Neuronal stem cell (in vitro differentiated cells): ENCODE measurements at places on chromosomes 7 and 10.

- no peak overlapping the region for H3K4me3 ChIP-seq
- no peaks in the 10 kb centered on the region for H3K27me3 ChIP-seq
- peaks cover 5% of the 10 kb centered on the region for H3K4me1 ChIP-seq
- no peaks in the 10 kb centered on the region for H3K36me3 ChIP-seq
- no peak overlapping the region for H3K27ac ChIP-seq
- no peak for DNase-seq
Observed at GRCh38 chr10:124472071-124472470, 10.4 kb downstream of the LHPP start.

- H3K27ac ChIP-seq = no peak overlapping the region
- no peaks in the 10 kb centered on the region for H3K36me3 ChIP-seq
- H3K4me3 ChIP-seq = no peak overlapping the region
- H3K27me3 ChIP-seq = no peaks in the 10 kb centered on the region
Observed at GRCh38 chr10:95454356-95454755, 106.8 kb downstream of the SORBS1 start.

GRCh38 chr10:86393862-86394455, 27.4 kb upstream of the GRID1 start:
- no peak for DNase-seq
- H3K4me1 ChIP-seq = no peaks in the 10 kb centered on the region
- no peak overlapping the region for H3K27ac ChIP-seq
- no peaks in the 10 kb centered on the region for H3K27me3 ChIP-seq
- H3K4me3 ChIP-seq = no peak overlapping the region
- H3K36me3 ChIP-seq = no peaks in the 10 kb centered on the region

- no peaks in the 10 kb centered on the region for H3K27me3 ChIP-seq
- no peaks in the 10 kb centered on the region for H3K4me1 ChIP-seq
- H3K36me3 ChIP-seq = no peaks in the 10 kb centered on the region
- no peak overlapping the region for H3K4me3 ChIP-seq
Observed at GRCh38 chr7:3880228-3880987, 579.4 kb downstream of the SDK1 start.

DNA sequence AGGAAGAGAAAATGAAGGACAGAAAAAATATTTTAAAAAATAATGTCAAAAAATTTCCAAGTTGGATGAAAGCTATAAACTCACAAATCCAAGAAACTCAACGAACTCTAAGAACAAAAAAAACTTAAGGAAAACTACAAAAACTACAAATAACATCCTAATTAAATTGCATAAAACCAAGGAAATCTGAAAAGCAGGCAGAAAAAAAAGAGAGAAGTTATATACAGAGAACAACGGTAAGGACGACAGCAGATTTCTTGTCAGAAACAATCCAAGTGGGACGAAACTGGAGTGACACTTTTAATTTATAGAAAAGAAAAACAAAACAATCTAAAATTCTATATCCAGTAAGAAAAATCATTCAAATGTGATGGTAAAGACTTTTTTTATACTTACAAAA, 122.2 kb upstream of the LYZL1 start:
- H3K36me3 ChIP-seq = no peaks in the 10 kb centered on the region
- H3K4me1 ChIP-seq = no peaks in the 10 kb centered on the region
- DNase-seq = no peak
- no peak overlapping the region for H3K4me3 ChIP-seq

GRCh38 chr10:100033766-100034418, 24.1 kb upstream of the DNMBP start:
- no peaks in the 10 kb centered on the region for H3K36me3 ChIP-seq
- no peaks in the 10 kb centered on the region for H3K27me3 ChIP-seq
- no peaks in the 10 kb centered on the region for H3K4me1 ChIP-seq
- DNase-seq = no peak

DNA sequence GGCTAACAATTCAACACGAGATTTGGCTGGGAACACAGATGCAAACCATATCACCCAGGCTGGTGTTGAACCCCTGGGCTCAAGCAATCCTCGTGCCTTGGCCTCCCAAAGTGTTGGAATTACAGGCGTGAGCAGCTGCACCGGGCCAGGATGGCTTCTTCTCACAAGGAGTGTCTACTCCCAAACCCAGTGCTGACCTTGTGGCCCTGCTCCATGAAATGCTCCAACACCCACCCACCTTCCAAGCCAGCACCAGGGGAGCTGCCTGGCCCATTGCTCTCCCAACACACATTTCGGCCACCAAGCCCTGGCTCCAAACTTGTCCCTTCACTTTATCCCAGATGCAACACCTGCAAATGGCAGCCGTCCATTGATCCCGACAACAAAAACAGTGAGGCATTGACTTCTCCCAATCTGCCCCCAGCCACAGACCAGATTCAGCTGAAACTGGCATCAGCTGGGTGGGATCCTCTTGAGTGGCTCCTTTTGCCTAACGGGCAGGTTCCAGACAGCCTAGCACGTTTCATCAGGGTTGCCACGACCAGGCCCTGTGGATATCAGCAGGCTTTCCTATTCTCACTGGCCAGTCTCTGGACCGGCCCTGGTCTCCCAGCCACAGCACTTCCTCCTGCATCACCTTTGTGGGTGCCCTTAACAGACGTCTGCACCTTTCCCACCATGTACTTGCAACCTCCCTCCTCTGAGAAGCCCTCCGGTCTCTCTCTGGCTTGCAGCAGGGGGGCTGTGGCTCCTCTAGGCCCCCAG, 105.7 kb upstream of the CARD11 start:
- H3K36me3 ChIP-seq = no peaks in the 10 kb centered on the region
- no peak overlapping the region for H3K27ac ChIP-seq
- H3K4me1 ChIP-seq = no peaks in the 10 kb centered on the region
- H3K4me3 ChIP-seq = no peak overlapping the region

DNA sequence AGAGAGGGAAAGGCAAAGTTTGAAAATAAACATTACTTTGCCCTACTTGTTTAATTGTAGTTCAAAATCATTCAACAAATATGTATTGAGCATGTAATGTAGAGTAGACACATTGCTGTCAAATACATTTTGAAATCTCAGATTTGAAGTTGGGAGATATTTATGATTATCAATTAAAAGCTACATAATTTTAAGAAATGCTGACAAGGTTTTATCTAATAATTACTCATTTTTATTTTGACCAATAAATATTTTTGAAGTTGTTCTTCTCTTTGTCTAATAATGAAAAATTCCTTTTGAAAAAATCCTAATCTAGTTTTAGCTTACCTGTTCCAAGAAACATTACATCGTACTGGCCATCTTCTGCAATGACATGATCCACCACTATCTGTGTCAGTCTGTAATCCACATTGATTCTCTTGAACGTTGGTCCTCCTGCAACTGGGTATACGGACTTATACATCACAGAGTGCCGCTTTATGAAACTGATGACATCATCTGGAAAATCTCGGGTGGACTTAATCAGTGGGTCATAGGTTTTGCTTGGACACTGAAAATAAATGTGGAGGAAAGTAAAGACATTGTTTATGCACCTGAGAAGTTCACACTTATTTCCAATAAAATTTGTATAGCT, 164.7 kb downstream of the SEMA3D start:
- no peaks in the 10 kb centered on the region for H3K36me3 ChIP-seq
- H3K27me3 ChIP-seq = no peaks in the 10 kb centered on the region
- no peak for DNase-seq

DNA sequence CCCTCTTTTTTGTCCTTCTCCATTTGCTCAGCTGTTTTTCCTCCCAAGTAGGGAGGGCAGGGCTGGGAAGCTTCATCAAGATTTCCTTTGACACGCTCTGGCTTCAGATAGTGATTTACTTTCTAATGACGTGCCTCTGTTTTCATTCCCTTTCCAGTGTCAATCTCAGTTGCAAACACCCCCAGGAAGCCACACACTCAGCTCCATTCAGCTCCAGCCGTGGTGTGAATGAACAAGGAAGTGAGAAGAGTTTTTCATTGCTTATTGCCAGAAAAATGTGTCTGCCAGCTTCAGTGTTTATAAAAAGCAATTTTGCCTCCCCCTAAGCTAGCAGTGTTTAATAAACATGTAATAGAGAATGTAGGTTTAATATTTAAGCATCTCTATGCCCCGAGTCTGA, 108.7 kb upstream of the DPP6 start:
- no peak overlapping the region for H3K4me3 ChIP-seq
- H3K27ac ChIP-seq = no peak overlapping the region
- peaks cover 10% of the 10 kb centered on the region for H3K4me1 ChIP-seq

- no peaks in the 10 kb centered on the region for H3K27me3 ChIP-seq
- H3K4me3 ChIP-seq = no peak overlapping the region
- H3K4me1 ChIP-seq = peaks cover 33% of the 10 kb centered on the region
- no peak for DNase-seq
- no peak overlapping the region for H3K27ac ChIP-seq
- no peaks in the 10 kb centered on the region for H3K36me3 ChIP-seq
Observed at GRCh38 chr10:13492493-13493180, 36.2 kb downstream of the BEND7 start.

- no peak overlapping the region for H3K4me3 ChIP-seq
- H3K4me1 ChIP-seq = no peaks in the 10 kb centered on the region
Observed at GRCh38 chr7:133828906-133829305, 298.2 kb upstream of the LRGUK start.

GRCh38 chr10:29224631-29225030, 64.2 kb upstream of the LYZL1 start:
- H3K27ac ChIP-seq = no peak overlapping the region
- no peaks in the 10 kb centered on the region for H3K27me3 ChIP-seq
- no peak overlapping the region for H3K4me3 ChIP-seq
- no peak for DNase-seq

DNA sequence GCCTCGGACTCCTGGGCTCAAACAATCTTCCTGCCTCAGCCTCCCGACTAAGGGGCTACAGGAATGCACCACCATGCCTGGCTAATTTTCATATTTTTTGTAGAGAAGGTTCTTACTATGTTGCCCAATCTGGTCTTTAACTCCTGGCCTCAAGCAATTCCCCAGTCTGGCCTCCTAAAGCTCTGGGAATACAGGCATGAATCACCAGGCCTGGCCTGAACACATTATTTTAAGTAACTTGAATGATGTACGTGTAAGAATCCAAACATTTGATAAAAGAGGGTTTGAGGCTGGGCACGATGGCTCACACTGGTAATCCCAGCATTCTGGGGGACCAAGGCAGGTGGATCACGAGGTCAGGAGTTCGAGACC, 13.0 kb upstream of the BAMBI start:
- no peaks in the 10 kb centered on the region for H3K36me3 ChIP-seq
- H3K4me3 ChIP-seq = no peak overlapping the region
- H3K27me3 ChIP-seq = no peaks in the 10 kb centered on the region
- no peak for DNase-seq

- DNase-seq = no peak
- no peaks in the 10 kb centered on the region for H3K36me3 ChIP-seq
- H3K27ac ChIP-seq = no peak overlapping the region
- H3K27me3 ChIP-seq = no peaks in the 10 kb centered on the region
- H3K4me1 ChIP-seq = no peaks in the 10 kb centered on the region
- no peak overlapping the region for H3K4me3 ChIP-seq
Observed at GRCh38 chr10:62745581-62745980, 58.9 kb upstream of the ADO start.

DNA sequence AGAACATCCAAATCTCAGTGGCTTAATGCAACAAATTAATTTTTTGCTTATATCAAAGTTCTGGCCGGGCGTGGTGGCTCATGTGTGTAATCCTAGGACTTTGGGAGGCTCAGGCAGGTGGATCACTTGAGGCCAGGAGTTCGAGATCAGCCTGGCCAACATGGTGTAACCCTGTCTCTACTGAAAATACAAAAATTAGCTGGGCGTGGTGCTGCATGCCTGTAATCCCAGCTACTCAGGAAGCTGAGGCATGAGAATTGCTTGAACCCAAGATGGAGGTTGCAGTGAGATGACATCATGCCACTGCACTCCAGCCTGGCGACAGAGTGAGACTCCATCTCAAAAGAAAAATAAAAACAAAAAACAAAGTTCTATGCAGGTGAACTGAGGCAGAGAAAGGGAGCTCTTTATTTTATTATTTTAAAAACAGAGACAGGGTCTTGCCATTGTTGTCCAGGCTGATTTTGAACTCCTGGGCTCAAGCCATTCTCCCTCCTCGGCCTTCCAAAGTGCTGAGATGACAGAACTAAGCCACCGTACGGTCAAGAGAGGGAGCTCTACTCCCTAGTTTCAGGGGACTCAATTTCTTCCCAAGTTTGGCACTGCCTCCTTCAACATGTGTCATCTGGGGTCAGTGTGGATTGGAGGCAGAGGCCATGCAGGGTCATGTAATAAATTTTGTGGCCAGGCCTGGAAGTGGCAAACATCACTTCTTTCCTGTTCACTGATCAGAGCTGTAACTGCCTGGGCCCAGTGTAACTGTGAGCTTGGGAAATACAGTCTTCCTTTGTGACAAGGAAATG, 2.4 kb downstream of the ADCK2 start:
- H3K4me3 ChIP-seq = no peak overlapping the region
- peak; percentile 27 for DNase-seq
- H3K27me3 ChIP-seq = peaks cover 12% of the 10 kb centered on the region
- H3K4me1 ChIP-seq = peaks cover 10% of the 10 kb centered on the region
- H3K36me3 ChIP-seq = no peaks in the 10 kb centered on the region

GRCh38 chr7:16028103-16028502, 341.6 kb upstream of the MEOX2 start:
- H3K36me3 ChIP-seq = no peaks in the 10 kb centered on the region
- no peak overlapping the region for H3K4me3 ChIP-seq
- no peaks in the 10 kb centered on the region for H3K27me3 ChIP-seq
- H3K27ac ChIP-seq = no peak overlapping the region
- no peak for DNase-seq

DNA sequence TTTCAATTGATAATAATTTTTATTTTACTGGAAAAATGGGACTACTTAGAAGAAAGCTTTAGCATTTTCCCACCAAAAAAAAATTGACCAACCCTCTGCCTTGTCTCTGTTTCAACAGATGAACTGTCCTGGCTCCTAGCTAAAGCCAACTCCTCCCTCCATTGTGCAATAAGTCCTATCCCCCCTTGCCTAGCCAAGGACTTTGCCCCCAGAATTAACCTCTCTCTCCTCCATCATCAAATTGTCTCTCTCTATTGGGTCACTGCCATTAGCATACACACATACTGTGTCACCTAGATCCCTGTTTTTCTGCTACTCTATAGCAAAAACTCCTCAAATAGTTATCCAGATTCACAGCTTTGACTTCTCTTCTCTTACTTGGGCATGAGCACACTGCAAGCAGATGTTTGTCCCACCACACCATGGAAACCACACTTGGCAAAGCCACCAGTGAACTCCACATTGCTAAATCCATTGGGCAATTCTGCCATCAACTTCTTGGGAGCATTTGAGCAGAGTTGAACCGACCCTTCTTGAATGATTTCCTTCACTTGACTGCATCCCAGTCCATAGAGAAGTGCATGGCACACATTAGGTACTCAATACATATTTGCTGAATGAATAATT, 91.4 kb upstream of the NEBL start:
- no peak overlapping the region for H3K27ac ChIP-seq
- DNase-seq = no peak
- no peaks in the 10 kb centered on the region for H3K36me3 ChIP-seq
- H3K27me3 ChIP-seq = no peaks in the 10 kb centered on the region
